Stimulated activated CD4-positive, alpha-beta T cell treated with anti-CD3 and anti-CD28 coated beads, TNF-alpha, amount 100 ng/mL, for 48 hours (primary cell): ENCODE measurements at places on chromosomes 3 and 15.

DNA sequence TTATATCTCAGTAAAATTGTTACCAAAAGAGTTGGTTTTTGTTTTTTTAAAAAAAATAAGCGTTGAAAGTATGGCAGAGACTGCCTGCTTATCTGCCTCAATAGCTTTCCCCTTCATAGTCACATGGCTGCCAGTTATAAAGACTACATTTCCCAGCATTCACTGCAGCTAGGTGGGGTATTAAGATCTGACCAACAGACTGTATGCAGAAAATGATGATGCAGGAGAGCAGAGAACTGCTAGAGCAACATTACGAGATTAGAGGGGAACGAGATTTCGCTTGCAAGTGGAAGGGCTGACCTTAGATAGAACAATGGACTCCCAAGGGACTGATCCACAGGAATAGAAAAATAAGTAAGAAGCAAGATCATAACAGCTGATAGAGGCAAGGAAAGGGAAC is 14.3 kb downstream of the RHOA start:
- DNase-seq: no peak

DNA sequence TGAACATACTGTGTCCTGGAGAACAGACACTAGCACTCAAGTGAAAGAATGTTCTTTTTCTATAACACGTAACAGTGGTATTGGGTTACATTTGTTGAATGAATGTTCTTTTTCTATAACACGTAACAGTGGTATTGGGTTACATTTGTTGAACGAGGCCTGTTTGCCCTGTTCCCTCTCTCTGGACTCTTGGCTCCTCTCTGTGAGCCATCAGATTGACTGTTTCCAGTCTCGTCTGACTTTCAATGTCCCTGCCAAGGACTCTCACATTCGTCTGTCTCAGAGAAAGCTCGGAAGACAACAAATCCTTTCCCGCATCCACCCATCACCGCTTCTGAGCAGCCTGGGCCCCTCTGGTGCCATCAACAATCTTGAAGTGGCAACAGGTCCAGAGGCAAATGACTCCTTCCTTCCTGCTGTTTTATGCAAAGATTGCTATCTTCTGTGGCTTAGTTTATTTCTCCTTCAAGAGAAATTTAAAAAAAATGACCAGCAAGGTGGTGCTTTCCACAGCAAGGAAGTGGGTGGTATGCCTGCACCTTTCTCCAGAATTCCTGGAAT is 8.0 kb downstream of the TMEM45A start:
- no peak for DNase-seq

DNA sequence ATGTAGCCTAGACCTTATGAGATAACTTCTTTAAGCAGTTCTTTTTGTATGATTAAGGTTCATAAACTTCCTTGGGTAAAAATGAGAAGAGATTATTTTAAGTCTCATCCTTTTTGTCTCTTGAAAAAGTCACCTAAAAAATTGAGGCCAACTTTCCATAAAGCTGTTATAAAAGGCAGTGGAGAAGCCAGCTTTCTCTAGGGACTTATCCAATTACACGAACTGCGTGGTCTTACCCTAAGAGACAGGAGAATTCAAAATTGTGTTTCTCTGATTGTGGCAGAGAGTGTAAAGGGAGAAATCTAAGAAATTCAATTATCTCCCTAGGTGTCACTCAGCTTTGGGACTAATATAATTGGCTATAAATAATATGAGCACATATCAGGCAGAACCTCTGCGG is 262.0 kb downstream of the SHOX2 start:
- DNase-seq: no peak

DNA sequence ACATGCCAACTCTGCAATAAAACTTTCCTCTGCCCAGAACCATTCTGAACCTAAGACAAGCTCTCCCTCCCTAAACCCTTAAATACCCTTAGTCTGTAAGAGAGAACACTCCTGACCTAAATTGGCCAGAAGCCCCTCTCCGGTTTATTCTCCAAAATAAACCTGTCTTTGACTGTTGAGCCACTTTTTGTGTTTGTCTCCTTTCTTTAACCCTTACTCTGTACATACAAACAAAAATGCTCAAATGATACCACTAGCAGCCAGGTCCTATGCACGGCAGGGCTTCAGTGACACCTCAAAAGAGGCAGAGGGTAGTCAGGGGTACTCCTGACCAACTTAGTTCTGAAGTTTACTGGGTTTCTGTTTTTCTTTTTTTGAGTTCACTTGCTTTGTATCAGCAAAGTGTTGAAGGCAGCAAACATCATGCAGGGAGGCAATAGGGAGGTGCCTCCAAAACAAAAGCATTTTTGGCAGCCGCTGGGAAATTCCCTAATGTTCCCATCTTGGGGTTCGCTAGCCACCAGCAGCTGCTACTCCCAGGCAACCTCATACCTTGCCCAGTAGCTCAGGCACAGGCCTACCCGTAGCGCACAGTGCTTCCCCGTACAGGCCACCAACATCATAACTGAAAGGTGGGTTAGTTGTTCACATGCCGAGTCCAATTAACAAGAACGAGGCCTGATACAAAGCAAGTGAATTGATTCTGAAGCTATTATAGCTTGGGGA is 62.9 kb upstream of the GCNT3 start:
- DNase-seq: no peak

GRCh38 chr15:53354874-53355273 is 404.6 kb downstream of the WDR72 start:
- no peak for DNase-seq

- no peak for DNase-seq
Observed at GRCh38 chr15:79322945-79323344, 12.0 kb downstream of the TMED3 start.
